ENCODE measurements at places on chromosomes 7 and 10.

- DNase-seq = peak; percentile 32
Observed at GRCh38 chr10:6473901-6474370, 106.1 kb downstream of the PRKCQ start.

- no peak for DNase-seq
Observed at GRCh38 chr7:139899328-139899955, 70.4 kb downstream of the TBXAS1 start.

- no peak for DNase-seq
Observed at GRCh38 chr10:122277526-122278136, 6.5 kb downstream of the BTBD16 start.

GRCh38 chr10:124417895-124418725, 613 bp downstream of the OAT start:
- peak; percentile 48 for DNase-seq

- no peak for DNase-seq
Observed at GRCh38 chr7:6360841-6361240, 86.9 kb downstream of the DAGLB start.

DNA sequence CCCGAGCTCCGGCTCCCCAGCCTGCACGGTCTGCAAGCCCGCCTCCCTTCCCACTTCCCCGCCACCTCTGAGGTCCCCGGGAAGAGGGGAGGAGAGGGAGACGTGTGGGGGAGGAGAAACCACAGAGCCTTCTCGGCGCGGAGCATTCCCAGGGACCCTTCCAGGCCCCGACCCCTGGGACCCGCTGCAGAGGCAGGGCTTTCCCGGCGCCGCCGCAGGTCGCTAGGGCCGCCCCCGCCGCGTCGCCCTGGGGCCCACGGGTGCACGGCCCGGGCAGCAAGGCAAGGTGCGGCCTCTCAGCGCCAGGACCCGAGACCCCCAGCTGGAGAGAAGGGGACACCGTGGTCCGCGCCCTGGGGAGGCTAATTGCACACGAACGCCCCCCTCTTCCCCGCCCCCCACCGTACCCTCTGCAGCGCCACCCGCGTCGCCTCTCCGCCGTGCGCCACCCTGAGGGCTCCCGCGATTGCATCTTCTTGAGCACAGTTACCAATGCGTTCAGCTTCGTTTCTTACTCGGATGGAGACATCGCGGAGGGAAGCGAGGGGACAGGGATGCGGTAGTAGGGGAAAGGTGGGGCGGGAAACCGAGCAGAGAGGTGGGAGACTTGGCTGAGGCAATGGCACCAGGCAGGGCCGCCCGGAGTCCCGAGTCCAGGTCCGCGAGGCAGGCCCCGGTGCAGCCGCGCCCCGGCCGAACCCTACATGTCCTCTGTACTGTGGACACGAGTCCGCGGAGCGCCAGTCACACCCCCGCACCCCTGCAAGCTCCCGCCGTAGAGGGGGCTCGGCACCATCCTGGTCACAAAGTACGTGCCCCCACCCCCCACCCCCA, 28.9 kb downstream of the SKIDA1 start:
- DNase-seq = peak; percentile 69
